ENCODE measurements at places on chromosomes 1 and 21.

DNA sequence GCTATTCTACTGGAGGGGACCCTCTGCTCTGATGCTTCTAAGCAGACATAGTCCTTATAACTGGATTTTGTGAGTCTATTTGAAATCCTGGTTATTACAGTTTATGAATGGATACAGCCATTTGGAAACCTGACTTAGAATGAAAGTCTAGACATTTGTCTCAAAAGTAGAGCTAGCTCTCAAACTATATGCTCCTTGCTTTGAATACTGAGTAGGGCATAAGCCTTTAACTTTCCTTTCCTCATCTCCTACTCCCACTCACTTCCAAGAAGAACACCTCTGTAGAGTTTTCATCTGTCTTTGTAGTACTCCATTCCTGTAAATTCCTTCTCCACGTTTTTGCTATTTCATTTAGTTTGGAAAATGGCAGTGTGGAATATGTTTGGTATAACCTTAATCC, 9.0 kb upstream of the ARID1A start:
- DNase-seq, result peak; percentile 43

GRCh38 chr1:40258445-40258769, 371 bp downstream of the ZMPSTE24 start:
- DNase-seq, result peak; percentile 38

DNA sequence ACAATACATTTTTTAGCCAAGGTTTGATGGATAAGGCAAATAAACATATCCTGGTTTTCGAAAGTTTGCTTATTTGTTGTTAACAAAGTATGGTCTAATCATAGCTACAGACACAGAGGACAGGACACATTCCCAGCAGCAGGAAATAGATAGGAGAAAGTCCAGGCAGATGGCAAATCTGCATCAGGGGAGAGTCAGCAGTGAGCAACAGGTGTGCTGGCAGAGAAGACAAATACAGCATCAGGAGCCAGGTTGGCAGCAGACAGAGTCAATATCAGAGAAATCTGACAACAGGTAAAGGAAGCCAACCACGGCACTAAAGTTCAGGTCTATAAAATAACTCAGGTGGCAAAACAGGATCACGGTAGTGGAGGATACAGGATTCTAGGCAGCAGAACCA, 210.7 kb upstream of the PTBP2 start:
- DNase-seq, result no peak

DNA sequence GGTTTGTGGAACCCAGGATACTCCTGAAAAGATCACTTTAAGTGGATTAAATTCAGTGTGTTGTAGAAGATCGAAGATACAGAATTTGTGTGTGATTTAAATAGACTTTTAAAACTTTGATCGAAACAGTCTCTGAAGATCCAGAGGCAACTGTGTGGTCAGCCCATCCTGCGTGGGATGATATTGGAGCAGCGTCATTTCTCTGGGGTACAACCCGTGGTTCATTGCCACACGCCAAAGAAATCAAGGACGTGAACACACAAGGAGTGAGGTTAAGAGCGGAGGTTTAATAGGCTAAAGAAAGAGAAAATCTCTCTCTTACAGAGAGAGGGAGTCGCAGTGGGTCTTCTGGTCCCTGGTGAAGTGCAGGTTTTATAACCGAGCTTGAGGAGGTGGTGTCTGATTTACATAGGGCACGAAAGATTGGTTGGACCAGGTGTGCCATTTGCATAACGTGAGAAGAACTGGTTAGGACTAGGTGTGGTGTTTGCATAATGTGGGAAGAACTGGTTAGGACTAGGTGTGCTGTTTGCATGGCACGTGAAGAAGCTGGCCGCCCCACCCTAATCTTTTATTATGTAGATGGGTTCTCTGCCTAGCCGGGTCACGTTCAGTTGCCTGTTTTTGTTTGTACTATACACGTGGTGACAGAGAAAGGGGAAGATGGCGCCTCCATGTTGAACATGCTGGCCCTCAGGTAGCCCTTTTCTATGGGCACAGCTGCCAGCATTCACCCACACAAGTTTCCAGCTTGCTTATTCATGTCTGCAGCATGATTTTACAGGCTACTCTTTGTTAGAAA, 82.3 kb downstream of the ADSS2 start:
- no peak for DNase-seq

- DNase-seq, result no peak
Observed at GRCh38 chr1:220796530-220796929, 9.8 kb downstream of the MTARC1 start.

DNA sequence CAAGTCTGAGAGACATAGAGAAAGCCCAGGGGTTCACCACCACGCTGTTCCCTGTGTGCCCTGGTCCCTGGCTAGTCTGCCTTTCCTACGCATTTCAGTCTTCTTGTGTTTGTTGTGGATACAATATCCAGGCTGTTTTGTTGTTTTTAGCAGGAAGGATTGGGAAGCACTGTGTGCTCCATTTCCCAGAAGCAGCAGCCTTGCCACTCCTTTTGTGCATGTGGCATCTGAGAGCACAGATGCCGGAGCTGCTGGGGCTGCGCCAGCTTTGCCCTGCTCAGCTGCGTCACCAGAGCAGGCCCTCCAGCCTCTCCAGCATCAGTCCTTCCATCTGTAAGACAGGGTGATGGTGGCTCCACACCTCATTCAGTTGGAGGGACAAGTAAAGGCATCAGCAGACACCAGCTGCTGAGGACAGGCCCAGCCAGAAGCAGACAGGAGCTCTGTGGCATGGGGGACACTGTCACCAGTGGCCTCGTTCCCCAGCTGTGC, 94.4 kb upstream of the COL6A1 start:
- no peak for DNase-seq

- DNase-seq, result no peak
Observed at GRCh38 chr1:153040950-153041631, at the start of gene SPRR2D. Gene SPRR2D, minus strand, starts transcription at chr1:153041120. Its CDS starts 774 bp downstream, at chr1:153040346.

DNA sequence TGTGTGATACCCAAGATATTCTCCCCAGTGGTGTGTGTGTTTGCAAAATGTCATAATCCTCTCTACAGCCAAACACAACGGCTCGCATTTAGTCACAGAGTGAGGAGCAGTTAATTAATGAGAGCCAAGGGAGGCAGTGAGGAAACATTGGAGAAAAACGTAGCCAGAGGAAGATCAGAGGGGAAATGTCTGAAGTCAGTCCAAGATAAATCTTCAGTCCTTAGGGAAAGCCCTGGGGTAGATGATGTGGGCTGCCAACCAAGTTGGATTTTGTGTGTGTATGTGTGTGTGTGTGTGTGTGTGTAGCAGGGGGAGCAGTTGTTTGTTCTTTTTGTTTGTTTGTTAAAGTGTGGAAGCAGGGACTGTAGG, 201.0 kb upstream of the PTBP2 start:
- no peak for DNase-seq

DNA sequence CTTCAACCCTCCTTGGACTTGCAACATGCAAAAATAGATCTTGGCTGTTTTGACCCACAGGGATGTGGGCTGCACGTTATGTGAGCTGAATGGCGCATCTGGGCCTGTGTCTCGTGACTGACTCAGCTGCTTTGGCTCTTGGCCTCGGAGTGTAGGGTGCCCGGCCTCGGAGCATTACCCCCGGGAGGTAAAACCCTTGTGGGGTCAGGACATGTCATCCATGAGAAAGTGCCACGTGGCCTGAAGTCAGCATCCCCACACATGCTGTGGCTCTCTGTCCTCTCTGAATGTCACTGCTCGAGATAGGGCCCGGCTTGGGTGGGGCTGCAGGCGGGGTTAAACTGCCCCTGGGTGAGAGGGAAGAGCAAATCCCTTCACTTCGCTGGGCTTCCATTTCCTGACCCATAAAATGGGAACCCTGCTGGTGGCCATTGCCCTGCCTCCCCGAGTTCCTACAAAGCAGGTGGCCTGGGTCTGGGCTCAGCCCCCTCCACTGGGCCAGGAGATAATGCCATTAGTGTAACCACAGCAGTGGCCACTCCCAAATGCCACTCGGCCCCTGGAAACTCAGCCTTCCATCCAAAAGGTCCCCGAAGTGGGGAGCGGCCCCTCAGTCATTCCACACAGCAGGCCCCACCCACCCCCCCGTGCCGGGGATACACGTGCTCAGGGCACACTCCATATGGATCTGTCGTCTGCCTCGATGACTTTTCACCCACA, 22.8 kb upstream of the TSPEAR start:
- DNase-seq, result no peak

DNA sequence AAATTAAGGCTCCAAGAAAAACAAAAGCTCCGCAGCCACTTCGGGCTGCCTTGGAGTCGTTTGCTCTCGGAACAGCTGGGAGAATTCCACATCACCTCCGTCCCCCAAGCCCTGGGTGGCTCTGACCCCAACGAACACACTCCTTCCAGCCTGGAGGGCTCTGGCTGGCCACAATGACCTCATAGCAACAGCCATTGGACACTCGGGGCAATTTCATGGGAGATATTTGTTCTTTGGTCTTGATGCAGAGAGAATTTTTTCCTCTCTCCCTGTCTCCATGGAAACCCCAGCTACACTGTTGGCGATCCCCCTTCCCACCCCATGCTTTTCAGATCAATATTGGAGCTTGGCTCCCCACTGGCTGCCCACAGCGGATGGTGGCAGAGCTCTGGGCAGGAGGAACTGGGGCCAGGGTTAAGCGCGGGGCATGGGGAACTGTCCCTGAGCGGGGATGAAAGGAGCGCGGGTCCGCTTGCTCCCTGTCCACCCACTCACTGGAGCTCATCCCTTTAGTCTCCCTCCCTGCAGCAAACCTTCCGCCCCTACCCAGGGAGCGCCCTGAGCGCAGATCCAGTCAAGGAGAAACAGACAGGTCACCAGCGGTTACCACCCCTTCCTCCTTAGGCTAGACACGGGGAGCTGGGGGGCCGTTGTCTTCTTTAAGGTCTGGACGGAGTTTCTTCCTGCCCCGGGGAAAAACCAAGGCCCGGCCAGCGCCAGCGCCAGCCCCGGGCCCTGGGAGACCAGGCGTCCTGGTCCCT, 1.2 kb downstream of the WNT4 start:
- DNase-seq, result no peak

GRCh38 chr1:234396871-234397270, 23.6 kb downstream of the COA6 start:
- DNase-seq, result no peak

DNA sequence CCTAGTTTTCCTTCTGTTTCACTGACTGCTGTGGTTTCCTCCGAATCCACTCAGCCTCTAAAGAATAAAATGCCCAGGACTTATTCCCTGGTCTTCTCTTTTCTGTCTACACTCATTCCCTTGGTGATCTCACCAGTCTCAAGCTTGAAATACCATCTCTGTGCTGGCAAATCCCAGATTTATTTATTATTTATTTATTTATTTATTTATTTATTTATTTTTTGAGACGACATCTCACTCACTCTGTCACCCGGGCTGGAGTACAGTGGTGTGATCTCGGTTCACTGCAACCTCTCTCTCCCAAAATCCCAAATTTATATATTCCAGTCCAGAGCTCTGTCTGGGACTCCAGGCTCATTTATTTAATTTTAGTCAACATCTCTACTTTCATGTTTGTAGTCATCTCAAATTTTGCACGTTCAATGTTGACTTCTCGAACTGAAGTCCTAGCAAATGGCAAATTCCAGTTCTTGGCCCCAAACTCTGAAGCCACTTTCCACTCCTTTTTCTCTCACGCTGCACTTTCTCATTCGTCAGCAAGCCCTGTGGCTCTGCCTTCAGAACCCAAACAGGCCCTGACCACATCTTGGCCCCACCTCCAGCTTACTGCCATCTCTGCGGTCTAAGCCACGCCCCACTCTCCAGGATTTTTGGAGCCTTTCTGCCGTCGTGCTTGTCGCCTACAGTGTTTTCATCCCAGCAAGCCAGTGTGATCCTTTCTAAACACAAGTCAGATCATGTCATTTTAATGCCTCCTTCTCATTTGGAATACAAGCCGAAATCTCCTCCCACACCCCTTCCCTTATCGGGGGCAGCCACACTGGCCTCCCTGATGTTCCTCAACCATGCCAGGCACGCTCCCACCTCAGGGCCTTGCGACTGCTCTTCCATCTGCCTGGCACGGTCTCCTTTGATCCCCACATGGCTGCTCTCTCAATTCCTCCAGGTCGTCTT, 14.2 kb upstream of the TENT5B start:
- peak; percentile 43 for DNase-seq

- DNase-seq, result peak; percentile 24
Observed at GRCh38 chr1:212700223-212700891, 717 bp upstream of the BATF3 start.

DNA sequence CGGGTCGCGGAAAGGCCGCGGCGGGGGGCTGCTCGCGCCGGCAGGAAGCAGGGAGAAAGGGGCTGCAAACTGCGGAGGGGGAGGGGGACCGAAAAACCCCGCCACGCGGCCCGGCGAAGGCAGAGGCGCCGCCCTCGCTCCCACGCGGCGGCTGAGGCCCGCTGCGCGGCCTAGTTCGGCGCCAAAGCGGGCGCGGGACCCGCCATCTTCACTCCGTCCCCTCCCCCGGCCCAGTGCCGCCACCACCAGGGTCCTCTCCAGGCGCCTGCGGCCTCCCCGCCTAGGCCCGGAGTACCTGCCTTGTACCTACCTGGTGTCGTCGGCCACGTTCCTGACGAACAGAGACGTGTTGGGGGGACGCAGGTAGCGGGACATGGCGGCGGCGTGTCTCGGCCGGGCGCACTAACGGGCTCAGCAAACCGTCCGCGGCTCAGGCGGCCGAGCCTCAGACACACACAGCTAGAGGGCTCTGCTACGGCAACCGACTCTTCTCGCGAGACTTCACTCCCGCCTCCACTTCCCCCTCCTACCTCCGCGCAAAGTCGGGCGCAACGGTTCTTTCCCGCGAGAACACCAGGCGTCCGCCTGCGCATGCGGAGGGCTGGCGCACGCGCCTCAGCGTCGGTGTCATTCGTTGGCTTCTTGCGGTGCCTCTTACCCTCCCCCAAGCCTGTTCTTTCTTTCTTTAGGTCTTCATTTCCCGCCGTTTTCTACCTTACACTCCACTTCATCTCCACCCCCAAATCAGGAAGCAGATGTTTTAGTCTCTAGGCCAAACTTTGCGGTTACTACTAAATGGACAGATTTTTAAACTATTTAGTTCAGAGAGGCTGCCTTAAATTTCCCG, at the start of gene SRSF10:
Gene SRSF10 (minus strand): TSS at position 447 of the 847 bp plus-strand sequence. CDS start 72 bp downstream, at position 375.
- DNase-seq, result peak; percentile 99

DNA sequence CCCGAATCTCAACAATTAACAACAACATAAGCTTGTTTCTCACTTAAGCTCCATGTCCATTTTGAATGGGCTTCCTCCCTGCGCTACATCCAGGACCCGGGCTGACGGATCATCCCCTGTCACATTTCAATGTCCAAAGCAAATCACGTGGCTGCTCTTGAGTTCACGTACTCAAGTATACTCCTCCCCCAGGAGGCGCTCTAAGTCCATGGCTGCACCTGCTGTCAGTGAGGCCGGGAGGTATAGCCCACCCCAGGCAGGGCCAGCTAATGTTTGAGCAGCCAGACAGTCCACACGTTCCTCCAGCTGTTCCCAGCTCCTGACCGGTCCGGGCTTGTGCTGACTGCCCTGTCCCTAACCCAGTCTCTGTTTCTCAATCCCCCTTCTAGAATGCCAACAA, 220.8 kb downstream of the SLC35F3 start:
- DNase-seq, result peak; percentile 62

Data from hematopoietic multipotent progenitor cell treated with erythropoietin and hydrocortisone succinate and interleukin-3 and kit ligand, for 6 days (in vitro differentiated cells).